ENCODE measurements at places on chromosomes 16 and 17.

DNA sequence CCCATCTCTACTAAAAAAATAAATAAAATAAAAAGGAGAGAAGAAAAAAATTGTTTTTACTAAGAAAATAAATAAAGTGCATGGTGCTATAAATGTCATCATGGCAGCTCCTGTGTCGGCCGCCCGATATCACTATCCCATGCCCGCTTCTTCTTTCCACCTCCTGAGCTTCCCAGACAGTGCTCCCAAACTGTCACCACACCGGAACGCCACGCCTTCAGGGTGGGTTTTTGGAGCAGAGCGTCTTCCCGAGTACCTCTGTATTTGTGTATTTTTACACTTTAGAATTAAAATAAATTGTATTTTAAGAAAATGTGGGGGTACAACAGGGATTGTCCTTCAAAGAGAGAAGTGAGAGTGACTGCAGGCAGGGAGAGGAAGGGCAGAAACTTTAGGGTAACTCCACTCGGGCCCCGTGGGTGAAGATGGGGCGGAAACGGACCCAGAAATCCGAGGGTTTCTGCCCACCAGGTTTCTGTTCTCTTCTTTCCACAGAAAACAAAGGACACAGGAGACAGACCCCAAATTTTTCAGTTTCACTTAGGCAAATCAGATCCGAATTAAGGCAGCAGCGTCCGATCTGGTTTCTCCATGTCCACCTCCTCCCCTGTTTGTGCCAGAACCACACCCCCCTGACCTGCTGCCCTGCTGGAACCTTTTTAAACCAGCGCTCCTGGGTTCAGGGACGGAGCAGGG is 3.6 kb upstream of the ITGAX start:
- DNase-seq, result no peak

- DNase-seq, result peak; percentile 89
Observed at GRCh38 chr16:75590920-75591843, 25.0 kb downstream of the GABARAPL2 start.

- DNase-seq, result no peak
Observed at GRCh38 chr17:40095944-40096791, 4.2 kb downstream of the NR1D1 start.

GRCh38 chr17:82055965-82056728 is 4.4 kb downstream of the GPS1 start:
- no peak for DNase-seq

GRCh38 chr17:6160911-6161855 is 91.0 kb downstream of the WSCD1 start:
- DNase-seq, result no peak

GRCh38 chr16:818592-818991 is 18.1 kb upstream of the GNG13 start:
- no peak for DNase-seq

GRCh38 chr16:66948837-66949225 is 12.2 kb upstream of the CES3 start:
- no peak for DNase-seq

- DNase-seq, result no peak
Observed at GRCh38 chr16:73091174-73091573, 43.2 kb upstream of the ZFHX3 start.

DNA sequence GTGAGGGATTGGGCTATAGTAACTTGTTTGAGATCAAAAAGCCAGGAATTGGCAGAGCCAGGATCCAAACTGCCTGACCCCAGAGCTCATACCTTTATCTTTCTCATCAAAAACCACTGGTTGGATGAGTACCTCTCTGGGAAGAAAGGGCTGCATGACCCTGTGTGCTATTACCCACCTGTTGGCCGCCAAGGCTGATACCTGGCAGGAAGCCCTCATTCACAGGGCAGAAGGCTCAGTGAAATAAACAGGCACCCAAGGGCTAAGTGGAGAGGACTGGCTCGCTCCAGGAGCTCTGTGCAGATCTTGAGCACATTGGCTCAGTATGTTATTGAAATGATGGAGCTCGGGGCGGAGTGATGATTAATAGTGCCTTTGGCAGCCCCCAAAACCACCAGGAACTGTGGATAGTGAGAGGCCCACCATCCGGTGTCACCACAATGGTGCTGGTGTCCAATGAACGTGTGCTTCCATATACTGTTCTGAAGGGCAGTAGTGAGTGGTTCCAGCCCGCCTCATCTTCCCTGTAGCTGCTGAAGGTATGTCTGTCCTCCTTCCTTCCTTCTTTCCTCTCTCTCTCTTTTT is 197.6 kb downstream of the MSI2 start:
- no peak for DNase-seq

DNA sequence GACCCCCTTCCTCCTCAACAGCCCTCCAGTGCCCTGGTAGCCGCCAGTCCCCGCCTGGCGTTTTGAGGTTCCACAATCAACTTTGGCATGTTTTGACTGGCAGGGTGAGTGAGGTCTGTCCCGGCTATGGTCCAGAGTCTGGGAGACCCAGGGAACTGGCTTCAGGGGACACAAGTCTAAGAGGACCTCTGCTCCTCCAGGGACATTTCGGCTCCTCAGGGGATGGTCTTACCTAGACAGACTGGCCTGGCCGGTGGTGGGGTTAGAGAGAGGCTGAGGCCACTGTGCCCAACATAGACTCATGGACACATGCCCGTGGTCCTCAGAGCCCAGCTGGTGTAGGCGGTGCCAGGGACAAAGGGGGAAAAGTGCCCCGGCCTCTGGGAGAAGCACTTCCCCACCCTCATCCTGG is 2.2 kb downstream of the TMC8 start:
- DNase-seq, result no peak

DNA sequence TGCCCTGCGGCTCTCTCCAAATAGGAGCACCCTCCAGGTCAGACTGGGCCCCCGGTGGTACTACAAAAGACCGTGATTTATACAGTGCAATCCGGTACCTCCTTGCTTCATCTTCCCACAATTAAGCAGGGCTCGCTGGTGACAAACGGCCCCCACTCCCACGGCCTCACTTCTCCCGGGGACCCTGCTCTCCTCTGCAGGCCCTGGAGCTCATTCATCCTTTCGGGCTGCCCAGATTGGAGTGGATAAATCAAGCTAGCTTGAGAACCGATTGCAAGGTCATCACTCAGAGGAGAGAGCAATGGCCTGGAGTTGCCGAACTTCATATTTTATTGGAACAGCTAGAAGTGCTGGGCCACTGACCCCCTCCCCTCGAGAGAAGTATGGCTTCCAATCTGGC is 193.5 kb upstream of the IRX6 start:
- DNase-seq, result no peak

DNA sequence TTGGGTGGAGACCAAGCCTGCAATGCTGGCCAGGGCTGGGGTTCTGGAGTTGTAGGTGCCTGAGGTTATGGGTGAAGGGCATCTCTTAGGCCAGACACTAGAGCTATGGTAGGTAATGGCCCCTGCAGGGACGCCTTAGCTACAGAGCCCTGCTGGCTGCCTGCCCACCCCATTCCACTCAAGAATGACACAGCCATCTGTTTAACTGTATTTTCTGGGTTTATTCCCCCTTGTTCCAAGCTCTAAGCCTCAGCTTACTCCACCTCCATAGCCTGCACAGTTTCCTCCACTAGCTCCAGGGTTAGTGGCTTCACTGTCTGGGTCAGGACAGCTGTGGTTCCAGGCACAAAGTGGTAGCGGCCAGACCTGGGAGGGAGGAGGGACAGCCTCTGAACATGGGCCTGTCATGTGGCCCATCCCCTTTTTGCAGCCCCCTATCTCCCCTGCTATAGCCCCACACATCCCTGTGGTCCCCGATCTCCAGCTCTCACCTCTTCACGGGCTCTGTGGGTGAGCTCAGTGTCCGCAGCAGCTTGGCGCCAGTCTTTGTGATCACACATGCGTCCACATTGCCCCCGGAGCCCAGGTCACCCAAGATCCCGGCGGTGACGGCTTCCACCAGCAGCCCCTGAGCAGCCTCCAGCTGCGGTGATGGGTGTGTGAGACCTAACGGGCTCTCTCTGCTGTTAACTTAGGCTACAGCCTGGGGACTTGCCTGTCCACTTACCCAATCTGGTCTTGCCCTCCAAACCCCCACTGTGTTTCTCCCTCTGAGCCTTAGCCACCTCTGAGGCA is 2.1 kb downstream of the PSMB10 start:
- peak; percentile 32 for DNase-seq

GRCh38 chr17:44906010-44906646 is 6.9 kb upstream of the EFTUD2 start:
- peak; percentile 64 for DNase-seq

GRCh38 chr17:13027246-13027645 is 9.4 kb upstream of the ELAC2 start:
- no peak for DNase-seq

Measured in astrocyte of the hippocampus (primary cell).